Activated T-helper 1 cell treated with anti-CD3 and anti-CD28 coated beads, Interleukin-12 subunit alpha, Interleukin-12 subunit beta, Interleukin-2, Interleukin-4 antibody, amounts not matched to agents 30 ng/mL and 10 ng/mL and 1 ng/mL, durations not matched to agents 14 hours and 24 hours and 36 hours (primary cell): ENCODE measurements at places on chromosomes 4 and X.
A peak's percentile ranks its signal among the peaks of the same experiment; 100 is the strongest.

DNA sequence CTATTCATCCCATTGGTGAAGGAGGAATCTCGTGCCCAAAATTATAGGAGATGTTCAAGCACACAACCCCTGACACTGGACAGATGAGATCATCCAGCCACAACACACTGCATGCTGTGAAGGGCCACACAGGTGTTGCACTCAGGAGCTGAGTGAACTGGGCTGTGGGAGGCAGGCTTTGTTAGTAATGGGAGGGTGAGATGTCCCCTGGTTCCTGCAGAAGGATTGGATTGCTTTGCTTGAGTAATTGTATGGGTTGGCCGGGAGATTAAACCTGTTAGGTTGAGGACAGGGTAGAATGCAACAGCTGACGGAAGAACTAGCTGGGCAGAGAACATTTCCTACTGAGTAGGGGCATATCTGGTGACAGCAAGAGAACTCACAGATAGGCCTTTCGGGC is 152.2 kb downstream of the TACR3 start:
- no peak for DNase-seq

- DNase-seq: no peak
Observed at GRCh38 chr4:56874923-56875322, 32.8 kb upstream of the REST start.

DNA sequence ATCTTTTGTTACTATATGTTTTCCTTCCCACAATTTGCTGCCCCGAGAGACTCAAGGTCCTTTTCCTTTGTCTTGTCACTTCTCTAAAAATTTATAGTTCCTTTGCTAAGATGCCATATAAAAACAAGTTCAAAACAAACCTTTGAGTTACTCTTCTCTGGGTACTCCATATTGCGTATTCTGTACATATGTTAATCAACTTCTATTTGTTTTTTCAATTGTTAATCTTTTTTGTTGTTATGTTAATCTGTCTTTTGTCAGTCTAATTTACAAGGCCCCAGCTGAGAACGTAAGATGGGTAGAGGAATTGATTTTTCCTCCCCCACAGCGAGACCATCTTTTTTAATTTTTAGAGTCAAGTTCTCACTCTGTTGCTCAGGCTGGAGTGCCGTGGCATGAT is 7.2 kb upstream of the PPEF2 start:
- no peak for DNase-seq

DNA sequence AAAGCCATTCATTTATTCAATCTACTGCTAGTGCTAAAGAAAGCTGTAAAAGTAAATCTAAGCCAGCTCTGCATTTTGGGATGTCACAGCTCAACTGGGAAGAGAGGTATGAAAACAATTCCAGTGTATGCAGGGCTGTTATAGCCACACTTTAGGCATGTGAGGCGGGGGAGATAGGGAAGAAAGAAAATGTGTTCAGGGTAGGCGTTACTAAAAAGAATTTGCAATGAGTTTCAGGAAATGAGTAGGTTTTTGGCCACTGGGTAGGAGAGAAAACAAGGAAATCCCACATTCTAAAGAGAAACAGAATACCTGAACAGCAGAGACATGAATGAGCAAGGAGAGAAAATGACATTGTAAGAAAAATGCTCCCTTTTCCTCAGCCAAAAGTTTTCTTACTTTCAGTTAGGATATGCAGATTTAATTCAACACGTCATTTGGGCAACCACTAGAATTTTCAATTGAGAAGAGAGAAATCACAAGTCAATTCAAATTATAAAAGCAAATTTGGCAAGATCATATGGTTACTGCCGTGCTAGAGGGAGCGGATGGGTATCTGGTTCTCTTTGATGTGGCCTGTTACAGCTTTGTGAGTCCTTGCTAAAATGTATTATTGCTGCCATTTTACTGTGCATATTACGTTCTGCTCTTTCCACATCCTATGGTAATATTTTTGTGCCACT is 226.3 kb downstream of the KCNIP4 start:
- DNase-seq: no peak

DNA sequence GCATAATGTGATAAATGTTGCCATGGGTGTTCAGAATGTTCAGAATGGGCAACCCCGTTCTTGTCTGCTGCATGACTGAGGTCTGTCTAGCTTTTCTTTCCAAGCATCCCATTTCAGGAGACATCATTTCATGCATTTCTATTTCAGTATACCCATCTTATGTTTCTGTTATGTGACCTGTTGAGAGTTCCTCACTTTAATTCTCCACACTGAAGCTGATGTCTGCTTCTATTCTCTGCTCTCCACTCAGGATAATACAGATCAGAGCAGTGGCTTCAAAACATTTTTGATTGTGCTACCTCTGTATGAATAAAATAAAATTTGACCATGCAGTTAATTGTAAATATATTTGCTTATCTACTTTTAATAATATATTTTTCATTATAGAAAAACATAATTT is 398.6 kb downstream of the ARHGAP24 start:
- no peak for DNase-seq

- DNase-seq: no peak
Observed at GRCh38 chr4:143742834-143743233, 42.4 kb upstream of the FREM3 start.

DNA sequence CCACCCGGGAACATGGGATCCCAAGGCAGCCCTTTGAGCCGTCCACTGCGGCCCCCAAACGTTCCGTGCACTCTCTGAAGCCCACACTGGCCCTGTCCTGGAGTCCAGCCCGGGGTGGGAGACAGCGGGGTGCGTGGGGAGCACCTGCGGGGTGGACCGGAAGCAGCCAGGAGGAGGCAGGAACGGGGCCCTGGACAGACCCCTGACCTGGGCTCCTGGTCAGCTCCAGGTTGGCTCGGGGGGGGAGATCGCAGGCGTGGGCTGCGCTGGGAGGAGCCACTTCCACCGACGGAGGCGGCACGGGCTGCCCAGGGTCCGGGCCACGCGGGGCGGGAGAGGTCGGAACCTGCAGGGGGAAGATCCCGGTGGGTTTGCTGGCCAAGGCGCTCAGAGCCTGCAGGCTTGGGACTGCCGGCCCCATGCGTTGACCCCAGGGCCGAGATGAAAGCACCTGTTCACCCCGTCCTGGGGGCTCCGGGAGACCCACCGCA is 5.7 kb upstream of the PLCXD1 start:
- DNase-seq: no peak

DNA sequence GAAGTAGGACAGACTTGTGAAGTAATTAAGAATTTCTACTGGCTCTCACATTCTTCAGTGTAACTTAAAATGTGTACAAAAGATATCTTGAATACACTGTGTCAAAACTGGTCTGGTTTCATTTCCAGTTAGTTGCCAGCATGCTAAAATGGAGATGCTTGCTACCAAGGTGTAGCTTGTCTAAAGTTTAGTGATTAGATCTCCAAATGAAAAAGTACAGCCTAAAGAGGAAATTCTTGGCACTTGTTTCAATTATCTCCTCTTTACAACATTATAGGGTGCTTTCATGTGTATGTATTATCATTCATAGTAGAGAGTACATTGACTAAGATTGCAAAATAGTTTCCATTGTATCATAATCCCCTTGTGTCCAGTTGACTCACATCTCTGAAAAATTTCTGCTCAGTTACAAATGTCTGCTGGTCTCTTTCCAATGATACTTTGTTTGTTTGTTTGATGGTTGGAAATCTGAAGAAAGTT is 97.3 kb upstream of the SPRY1 start:
- no peak for DNase-seq

GRCh38 chr4:100926039-100926717 is 408.4 kb upstream of the EMCN start:
- DNase-seq: no peak

DNA sequence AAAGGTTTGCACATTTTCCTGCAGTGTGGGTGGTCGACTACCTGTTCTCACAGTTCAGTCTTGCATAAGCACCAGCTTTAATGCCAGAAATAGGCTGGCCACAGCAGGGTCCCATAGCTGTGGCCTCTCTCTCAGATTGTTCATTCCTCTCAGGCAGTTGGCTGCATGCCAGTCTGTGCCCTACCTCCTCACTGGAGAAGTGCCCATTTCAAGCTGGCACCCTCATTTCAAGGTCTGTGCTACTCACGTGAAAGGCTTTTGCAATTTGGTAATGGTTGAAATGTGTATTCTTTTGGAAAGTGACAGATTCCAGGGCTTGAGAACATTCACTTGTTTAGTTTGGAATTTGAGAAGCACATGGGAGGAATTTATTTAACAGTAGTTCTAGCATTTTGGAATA is 28.9 kb upstream of the MTMR1 start:
- no peak for DNase-seq

- no peak for DNase-seq
Observed at GRCh38 chr4:173461170-173461569, 62.3 kb upstream of the SCRG1 start.

GRCh38 chr4:181835348-181835747 is 407.9 kb upstream of the TENM3 start:
- no peak for DNase-seq

DNA sequence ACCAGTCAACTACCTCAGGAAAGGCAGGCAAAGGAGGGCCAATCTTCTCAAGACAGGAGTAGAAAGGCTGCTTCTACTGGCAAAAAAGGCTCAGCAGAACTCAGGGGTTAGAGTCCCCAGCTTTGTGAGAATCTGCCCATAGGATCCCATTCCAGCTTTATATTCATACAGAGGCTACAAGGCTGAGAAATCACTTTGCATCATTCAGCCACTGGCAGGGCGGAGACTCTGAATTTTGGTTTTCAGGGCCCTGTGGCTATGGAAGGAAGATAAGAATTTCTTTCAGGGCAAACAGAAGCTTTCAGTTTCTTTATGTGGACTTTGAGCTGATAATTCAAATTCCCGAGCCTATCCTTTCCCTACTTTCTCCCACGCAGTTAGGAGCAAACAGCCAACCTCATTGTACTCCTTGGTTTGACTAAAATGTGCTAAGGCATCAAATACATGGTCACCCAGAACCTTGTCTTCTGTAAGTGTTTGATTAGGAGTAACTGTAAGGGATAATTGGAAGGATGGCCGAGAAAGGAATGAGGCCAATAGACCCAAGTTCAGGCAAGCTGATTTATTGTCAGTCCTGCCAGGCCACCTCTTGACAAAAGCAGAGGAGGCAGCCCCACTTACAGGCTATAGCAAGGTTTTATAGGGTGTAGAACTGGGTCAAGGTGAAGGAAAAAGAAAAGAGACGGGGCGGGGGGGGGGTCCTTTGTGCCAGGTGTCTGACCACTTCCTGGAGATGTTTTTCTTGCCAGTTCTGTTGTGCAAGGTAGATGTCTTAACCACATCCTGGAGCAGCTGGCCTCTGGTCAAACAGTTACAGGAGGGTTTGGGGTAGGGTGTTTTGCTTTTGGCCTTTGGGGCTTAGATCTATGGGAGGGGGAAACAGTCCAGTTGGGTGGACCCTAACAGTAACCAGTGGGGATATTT is 165.3 kb upstream of the PPP1R2C start:
- peak; percentile 12 for DNase-seq
